ENCODE measurements at places on chromosomes 1 and 21.

DNA sequence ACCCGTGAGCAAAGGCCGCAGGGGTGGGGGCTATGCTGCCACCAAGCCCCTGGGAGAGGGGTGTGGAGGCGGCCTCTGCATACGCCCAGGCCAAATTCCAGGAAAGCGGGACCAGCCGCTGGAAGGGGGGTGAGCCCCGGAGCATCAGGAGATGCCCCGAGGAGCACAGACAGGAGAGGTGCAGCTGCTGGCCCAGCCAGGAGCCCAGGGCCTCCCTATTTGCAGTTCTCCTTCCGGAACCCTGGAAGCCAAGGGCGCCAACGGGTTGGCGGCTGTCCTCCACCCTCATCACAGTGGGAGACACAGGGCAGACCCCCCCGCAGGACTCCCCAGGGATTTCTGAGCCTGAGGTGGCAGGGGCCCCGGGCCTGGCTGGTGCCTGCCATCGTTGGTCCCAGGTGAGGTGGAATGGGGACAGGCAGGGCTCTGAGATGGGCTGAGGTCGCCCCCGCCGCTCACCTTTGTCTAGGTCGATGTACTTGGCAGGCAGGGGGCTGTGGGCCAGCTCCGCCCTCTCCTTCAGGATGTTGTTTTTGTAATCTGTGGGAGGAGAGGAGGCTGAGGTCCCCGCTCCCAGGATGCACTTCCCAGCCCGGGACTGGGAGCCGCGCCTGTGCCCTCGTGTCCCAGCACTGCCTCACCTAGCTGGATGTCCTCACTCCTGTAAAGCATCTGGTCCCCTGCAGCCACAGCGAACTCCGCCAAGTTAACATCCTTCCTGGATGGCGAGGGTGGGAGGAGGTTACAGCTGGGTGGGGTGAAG is 4.4 kb upstream of the DVL1 start:
- DNase-seq = no peak

GRCh38 chr1:176884286-176884685 is 280.2 kb downstream of the ASTN1 start:
- peak; percentile 13 for DNase-seq

GRCh38 chr1:38454236-38454635 is 405.3 kb downstream of the RRAGC start:
- DNase-seq = no peak

GRCh38 chr1:58573705-58574591 is 3.1 kb downstream of the TACSTD2 start:
- DNase-seq = peak; percentile 23

DNA sequence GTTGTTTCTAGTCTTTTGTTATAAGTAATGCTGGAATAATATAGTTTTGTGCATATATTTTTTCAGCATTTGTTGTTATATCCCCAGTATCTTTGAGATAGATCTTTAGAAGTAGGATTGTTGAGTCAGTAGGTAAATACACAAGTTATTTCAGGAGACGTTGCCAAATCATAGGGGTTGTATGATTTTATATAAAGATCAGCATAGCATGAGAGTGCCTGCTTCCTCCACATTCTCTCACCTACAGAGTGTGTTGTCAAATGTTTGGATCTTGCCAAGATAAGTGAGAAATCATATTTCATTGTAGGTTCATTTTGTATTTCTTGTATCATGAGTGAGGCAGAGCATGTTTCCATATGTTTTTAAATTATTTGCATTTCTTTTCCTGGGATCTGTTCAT is 24.6 kb downstream of the MIA3 start:
- no peak for DNase-seq
